ENCODE measurements at places on chromosomes 5 and 9. TPM values are rescaled to one million over a fixed set of nuclear protein-coding genes. Genes with fewer than 3 reads are reported as not detected.

DNA sequence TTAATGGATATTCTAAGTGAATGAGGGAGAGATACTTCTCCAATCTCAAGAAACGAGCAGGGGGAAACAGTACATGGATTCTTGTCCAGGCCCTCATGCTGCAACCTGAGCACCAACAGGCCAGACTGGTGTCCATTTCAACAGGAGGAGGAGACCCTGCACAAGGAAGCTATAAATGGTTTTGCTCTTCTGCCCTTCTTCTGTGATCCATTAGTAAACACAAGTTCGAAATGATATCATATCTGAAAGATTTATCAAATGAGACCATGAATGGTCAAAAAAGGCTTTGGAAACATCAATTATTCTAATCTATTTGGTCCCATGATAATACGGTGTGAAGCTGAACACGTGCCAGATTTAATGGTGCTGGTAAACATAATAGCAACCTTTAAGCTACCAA is 109.8 kb downstream of the NR6A1 start:
- no peak for DNase-seq

- DNase-seq: no peak
Observed at GRCh38 chr9:79667120-79667519, 95.4 kb downstream of the TLE4 start.

GRCh38 chr9:114488398-114489129 is 16.7 kb downstream of the WHRN start:
- no peak for DNase-seq

- DNase-seq: no peak
Observed at GRCh38 chr5:62256161-62257019, 49.6 kb upstream of the KIF2A start.

- DNase-seq: no peak
Observed at GRCh38 chr5:118366429-118366828, 621.9 kb downstream of the DTWD2 start.

GRCh38 chr5:110038297-110038997 is 348.7 kb downstream of the MAN2A1 start:
- DNase-seq: no peak

- no peak for DNase-seq
Observed at GRCh38 chr9:119412399-119412798, 43.2 kb upstream of the BRINP1 start.

DNA sequence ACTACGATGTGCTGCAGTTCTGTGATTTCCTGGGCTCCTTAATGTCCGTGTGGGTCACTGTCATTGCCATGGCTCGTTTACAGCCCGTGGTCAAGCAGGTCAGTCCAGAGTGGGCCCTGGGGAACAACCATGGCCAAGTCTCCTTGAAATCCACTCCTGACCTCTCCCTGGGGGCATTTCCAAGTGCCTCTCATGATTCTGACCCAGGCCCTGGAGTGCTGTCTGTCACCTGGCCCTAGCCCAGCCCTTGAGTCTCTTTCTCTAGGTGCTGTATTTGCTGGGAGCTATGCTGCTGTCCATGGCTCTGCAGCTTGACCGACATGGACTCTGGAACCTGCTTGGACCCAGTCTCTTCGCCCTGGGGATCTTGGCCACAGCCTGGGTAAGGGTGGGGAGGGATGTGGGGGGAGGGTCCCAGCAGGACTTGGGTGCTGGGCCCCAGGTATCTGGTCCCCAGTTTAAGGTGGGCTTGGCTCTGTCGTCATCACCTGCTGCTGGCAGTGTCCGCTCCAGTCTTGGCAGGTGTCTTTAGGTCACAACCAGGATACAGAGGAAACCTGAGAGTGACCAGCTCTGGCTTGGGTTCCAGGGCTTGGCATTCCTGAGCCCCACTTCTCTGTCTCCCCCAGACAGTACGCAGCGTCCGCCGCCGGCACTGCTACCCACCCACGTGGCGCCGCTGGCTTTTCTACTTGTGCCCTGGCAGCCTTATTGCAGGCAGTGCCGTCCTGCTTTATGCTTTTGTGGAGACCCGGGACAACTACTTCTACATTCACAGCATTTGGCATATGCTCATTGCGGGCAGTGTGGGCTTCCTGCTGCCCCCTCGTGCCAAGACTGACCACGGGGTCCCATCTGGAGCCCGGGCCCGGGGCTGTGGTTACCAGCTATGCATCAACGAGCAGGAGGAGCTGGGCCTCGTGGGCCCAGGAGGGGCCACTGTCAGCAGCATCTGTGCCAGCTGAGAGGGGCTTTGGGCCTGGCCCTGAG is 17.0 kb downstream of the OR13J1 start:
- no peak for DNase-seq

APBB3 gene
- 34.9 TPM for total RNA-seq

TRAF1 gene
- 36.4 TPM for total RNA-seq

DNA sequence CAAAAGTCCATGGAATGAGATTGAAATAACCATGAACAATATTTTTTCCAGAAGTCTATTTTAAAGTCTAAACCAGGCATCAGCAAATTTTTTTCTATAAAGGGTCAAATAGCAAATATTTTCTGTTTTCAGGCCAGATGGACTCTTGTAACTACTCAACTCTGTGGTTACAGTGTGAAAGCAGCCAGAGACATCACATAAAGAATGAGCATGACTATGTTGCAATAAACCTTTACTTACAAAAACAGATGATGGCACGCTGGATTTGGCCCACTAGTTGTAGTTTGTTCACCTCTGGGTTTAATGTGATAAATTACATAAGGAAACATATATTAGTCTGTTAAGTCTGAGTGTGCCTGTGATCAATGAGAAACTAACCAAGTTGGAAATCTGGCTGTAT is 319.2 kb downstream of the TRPM3 start:
- DNase-seq: no peak

SPATA31E1 gene
- total RNA-seq: not detected

DNA sequence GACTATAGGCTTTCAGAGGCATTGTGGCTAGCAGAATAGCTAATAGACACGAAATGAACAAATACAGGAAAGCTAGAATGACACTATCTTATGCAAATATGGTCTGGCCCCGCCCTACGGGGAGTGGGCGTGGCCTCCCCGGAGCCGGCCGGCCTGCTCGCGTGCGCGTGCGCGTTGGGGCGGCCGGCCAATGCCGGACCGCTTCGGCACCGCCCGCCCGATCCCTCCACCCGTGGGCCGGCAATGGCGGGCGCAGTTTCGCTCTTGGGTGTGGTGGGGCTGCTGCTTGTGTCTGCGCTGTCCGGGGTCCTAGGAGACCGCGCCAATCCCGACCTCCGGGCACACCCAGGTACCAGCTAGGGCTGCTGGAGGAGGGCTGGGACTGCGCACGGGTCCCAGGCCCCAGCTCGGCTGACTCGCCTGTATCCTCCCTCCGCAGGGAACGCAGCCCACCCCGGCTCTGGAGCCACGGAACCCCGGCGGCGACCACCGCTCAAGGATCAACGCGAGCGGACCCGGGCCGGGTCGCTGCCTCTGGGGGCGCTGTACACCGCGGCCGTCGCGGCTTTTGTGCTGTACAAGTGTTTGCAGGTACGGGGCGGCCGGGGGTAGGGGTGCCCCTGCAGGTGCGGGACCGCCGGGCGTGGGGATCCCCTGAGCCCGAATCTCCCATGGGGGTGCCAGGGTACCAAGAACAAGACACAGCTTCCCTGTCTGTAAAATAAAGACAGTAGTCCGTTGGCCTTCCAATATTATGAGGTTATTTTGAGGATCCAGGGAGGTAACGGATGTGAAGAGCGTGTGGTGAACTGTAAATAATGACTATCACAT is at the start of gene CCDC107:
CCDC107 (plus strand) TSS at position 156 of the 831 bp plus-strand sequence; CDS start at position 244, 88 bp downstream.
- no peak for DNase-seq

DNA sequence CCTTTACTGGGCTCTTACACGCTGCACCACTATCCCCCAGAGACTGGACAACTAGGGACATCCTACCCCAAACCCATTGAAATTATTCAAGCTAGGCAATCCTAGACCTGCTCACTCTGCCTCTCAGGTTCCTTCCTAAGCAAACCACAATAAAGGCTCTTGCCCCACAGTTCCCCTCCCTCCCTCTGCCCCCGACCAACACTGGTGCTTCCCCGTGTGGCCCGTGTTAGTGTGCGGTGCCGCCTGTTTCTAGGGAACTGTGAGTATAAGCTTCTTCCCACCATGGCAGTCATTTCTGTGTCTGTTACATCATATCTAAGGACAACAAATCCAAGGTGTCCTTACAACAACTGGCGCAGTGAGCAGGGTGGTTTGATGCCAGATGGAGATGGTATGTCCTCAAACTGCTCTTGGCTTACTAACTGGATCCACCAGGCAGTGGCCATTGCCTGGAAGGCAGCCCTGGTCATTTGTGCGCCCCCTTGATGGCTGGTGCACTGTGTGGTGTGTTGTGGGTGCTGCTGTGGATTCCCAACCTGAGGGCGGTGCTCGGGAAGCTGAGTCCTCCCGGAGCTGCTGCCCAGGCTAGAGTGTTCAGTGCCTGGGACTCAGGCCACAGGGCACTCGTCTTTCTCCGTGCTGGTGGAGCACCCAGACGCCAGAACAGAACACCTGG is 8.4 kb upstream of the MXD3 start:
- no peak for DNase-seq

- no peak for DNase-seq
Observed at GRCh38 chr9:129623331-129623730, 2.4 kb upstream of the C9orf50 start.

CLPTM1L gene
- total RNA-seq: 155 TPM

- DNase-seq: no peak
Observed at GRCh38 chr5:180201051-180201987, 7.7 kb downstream of the RASGEF1C start.

DNA sequence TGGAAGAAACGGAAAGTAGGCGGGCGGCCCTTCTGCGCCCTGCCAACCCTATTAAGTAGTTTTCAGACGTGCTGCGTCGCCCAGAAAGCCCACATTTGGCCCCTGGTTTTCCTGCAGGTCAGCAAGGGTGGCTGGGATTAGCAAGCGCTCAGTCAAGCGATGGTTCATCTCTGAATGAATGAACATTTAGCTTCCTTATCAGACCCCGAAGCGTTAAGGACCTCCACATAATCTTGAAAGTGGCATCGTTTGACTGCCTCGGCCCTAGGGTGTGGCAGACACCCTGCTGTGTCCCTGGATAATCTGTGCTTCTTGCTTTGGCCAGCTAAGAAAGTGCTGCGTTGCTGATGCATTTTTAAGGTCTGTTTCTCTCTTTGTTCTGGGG is 684 bp downstream of the TOR1B start:
- no peak for DNase-seq

RFESD gene
- 11.1 TPM for total RNA-seq

DNA sequence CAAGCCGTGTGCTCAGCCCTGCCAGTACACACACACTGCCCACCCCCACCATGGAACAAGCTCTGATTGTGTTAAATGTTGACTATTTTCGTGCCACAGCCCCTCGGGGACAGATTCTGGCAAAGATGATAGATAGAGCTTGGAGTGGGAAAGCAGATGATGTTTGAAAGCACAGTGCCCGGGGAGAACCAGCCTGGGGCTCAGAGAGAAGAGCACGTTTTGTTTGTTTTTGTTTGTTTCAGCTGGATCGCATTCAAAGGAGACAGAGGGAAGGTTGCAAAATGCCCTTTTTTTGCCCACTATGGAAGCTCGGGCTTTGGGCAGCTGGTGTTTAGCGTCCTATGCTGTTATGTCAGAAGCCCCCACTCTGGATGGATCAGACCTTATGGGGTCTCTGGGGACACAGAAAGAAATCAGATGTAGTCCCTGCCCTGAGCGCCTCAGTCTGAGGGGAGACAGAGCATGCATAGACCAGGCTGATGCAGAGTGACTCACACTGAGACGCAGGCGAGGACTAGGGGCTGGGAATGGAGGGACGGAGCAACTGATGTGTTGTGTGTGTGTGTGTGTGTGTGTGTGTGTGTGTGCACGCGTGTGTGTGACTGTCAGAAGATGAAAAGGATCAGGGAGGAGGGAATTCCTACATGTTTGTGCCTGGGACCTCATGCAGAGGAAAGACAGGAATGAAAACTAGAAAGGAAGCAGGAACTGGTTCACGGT is 229.7 kb downstream of the MELK start:
- DNase-seq: no peak

GRCh38 chr9:91303741-91304415 is 57.8 kb downstream of the AUH start:
- DNase-seq: no peak

DNA sequence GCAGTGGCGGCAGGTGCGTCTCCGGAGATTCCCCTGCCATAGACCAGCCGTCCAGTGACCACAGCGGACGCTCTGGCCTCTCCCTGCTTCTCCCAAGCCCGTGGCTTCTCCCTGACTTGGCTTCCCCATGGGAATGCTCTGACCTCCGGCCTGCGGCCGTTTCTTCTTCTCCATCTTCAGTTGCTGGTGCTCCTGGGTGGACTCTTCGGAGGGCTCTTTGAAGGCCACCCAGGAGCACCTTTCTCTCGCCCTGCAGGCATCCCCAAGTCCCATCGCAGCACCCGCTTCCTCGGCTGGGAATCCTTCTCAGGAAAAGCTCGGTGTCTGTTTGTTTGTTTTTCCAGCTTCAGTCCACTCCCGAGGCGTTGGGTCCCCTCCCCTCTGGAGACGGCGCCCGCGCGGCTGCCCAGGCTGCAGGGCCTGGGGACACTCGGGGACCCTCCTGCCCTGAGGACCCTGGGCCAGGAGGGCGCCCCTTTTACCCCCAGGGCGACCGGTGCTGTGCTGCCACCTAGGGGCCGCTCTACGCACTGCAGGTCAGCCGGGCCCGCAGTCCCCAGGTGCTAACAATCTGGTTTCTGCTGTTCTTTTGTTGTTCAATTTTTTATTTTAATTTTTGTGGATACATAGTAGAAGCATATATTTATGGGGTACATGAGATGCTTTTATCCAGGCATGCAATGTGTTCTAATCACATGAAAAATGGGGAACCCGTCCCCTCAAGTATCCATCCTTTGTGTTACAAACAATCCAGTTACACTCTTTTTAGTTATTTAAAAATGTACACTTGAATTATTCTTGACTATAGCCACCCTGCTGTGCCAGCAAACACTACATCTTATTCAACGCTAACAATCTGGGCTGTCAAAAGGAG is 197.9 kb upstream of the ADAMTS16 start:
- no peak for DNase-seq

Measured in thoracic aorta (tissue), 2 donors.